Esophagus muscularis mucosa (tissue), 4 donors: ENCODE measurements at places on chromosomes 11 and 22. TPM values are rescaled to one million over a fixed set of nuclear protein-coding genes. Genes with fewer than 3 reads are reported as not detected.

- H3K27ac ChIP-seq = no peak overlapping the region
- no peaks in the 10 kb centered on the region for H3K36me3 ChIP-seq
- no peaks in the 10 kb centered on the region for H3K27me3 ChIP-seq
- no peak overlapping the region for H3K4me3 ChIP-seq
These were observed 12.4 kb downstream of the P4HA3 start for GRCh38 chr11:74299015-74299414.

- H3K27me3 ChIP-seq = no peaks in the 10 kb centered on the region
- H3K27ac ChIP-seq = no peak overlapping the region
- H3K4me3 ChIP-seq = no peak overlapping the region
- peaks cover 67% of the 10 kb centered on the region for H3K36me3 ChIP-seq
- peaks cover 1% of the 10 kb centered on the region for H3K4me1 ChIP-seq
These were observed 37.7 kb downstream of the TCIRG1 start for GRCh38 chr11:68076371-68077042.

Gene KRTAP5-10
- total RNA-seq = not detected

- peaks cover 3% of the 10 kb centered on the region for H3K4me1 ChIP-seq
- H3K36me3 ChIP-seq = peaks cover 26% of the 10 kb centered on the region
- H3K27ac ChIP-seq = no peak overlapping the region
These were observed 65.7 kb downstream of the FLI1 start for GRCh38 chr11:128759597-128759996.

- no peak for DNase-seq
- no peaks in the 10 kb centered on the region for H3K4me1 ChIP-seq
- peaks cover 41% of the 10 kb centered on the region for H3K36me3 ChIP-seq
These were observed 82.8 kb downstream of the CABIN1 start for GRCh38 chr22:24093855-24094254.

Gene PCF11
- total RNA-seq = 36.5 TPM
